ENCODE measurements at places on chromosomes 5 and 9.

GRCh38 chr5:159657298-159657697 is 259.0 kb upstream of the ADRA1B start:
- DNase-seq, result no peak

- no peak for DNase-seq
These were observed 330.0 kb downstream of the ARRDC3 start for GRCh38 chr5:91052977-91053740.

DNA sequence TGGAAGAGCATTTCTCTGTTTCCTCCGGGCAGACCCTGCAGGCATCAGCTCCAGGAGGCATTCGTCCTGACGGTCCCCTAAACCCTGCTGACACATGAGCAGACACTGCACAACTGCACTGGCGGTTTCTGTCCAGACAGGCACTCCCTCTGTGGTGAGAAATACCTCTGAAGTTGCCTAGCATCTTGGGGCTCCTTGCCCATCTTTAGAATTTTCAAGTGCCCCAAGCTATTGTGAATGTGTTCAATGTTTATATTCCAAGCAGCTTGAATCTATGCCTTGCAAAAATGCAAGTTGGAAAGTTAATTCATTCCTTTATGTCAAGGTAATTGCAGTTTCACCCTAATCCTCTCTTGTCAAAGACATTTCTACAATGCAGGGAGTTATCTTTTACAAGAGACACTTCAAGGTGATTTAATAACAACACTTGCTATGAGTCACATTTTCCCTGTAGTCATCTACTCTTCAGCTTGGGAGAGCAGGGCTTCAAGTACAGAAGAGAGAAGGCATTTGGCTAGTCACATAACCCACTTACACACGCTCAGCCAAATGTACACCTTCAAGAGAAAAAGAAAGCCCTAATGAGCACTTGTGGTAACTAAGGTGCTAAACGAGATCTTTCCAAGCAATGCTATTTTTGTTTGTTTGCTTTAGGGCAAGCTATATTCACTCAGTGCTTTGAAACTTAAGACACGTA is 302.5 kb downstream of the MLLT3 start:
- DNase-seq, result no peak

GRCh38 chr9:104118916-104119315 is 24.8 kb downstream of the SMC2 start:
- DNase-seq, result no peak

DNA sequence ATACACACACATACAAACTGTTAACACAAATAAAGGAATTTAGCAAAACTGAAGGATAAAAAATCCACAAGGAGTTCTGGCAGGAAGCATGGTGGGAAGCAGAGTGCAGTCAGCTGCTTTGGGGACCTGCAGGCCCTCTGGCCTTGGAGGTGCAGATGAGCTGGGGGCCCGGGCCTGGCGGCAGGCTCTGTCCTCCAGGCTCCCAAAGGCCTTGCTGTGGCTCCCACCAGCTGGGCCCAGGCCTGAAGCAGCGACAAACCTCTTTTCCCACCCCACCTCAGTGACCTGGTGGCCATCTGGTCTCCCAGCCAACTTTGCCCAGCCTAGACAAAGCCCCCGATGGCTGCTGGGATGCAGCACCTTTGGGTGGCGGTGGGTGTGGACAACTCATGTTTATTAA is 67.8 kb downstream of the GLRA1 start:
- DNase-seq, result no peak

DNA sequence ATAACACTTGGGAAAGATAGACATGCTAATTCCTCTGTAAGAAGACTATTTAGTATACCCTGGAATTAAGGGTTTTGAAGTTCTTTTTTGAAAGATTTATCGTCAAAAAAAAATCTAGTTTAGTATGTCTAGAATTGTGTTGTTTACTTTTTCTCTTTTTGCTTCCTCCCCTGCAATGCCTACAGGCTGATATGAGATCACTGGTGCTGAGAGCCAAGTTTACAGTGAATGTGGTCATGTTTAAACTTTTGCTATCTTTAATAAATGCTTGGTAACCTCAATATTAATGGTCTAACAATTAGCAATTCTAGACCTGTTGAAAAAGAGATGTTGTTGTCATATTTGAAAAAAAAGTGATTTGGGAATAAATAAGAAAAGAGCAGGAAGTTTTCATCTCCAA is 86.1 kb downstream of the CWC27 start:
- DNase-seq, result no peak

GRCh38 chr9:113492343-113493202 is 29.0 kb downstream of the RGS3 start:
- DNase-seq, result no peak

- DNase-seq, result no peak
These were observed 129.4 kb downstream of the FBN2 start for GRCh38 chr5:128408622-128409021.

GRCh38 chr5:64622991-64623390 is 67.3 kb upstream of the SHISAL2B start:
- DNase-seq, result no peak

DNA sequence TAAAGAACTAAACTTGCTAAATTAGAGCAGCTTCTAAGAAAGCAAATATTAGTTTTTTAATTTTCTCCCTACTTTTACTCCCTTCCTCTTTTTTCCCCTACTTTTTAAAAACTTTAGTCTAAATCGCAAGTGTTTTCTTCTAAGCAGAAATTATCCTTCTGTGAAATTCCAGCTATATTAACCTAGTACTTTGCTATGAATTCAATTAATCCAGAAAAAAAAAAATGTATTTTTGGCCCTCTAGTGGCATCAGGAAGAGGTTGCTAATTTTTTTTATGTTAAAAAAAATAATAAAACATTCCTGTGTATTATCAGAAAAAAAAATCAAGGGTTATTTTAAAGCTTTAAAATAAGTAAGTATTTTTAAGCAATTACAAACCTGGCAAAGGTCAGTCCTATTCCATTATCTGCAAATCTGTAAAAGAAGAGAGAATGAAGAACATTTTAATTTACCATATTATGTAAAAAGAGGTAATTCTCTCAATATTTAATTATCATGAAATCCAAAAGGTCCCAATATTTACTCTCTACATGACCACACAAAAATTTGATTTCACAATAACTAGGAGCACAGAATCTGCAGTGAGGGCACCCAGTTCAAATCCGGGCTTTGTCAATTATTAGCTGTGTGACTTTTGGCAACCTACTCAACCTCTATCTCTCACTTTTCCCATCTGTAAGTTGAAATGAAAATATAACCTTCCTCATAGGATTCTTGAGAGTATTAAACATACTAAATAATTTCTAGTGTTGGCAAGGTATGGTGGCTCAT is 52.0 kb downstream of the CEMIP2 start:
- no peak for DNase-seq

DNA sequence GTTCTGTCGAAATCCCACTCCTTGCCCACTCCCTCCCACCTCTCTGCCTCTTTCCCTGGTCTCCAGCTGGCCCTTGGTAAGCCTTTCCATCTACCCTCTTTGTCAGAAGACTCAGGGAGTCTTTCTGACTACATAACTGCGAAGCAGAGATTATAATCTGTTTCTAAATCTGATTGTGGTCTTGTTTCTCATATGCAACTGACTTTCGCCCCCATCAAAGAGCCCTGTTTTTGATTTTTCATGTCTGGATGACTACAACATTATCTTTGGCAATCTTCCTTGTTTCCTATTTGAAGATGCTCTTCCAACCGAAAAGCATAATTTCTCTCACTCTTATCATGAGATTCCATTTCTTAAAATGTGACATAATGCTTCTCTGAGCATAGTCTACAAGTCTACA is 218.2 kb upstream of the ADAMTSL1 start:
- no peak for DNase-seq

DNA sequence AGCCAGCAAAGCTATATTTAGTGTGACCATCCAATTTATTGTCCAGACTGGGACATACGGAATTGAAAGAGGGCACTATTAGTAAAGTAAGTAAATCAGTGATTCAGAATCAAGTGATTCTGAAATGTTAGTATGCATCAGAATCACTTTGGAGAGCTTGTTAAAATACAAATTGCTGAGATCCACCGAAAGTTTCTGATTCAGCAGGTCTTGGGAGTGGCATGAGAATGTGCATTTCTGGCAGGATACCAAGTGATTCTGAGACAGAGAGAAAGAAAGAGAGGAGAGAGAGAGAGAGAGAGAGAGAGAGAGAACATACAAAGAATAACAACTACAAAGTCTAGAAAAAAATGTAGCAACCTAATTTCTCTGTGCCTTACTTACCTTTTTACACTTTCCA is 65.4 kb upstream of the ASTN2 start:
- DNase-seq, result no peak

GRCh38 chr9:117233016-117233415 is 181.8 kb downstream of the ASTN2 start:
- DNase-seq, result no peak

GRCh38 chr9:128913995-128914772 is 6.6 kb upstream of the PHYHD1 start:
- DNase-seq, result no peak

GRCh38 chr9:134721344-134721743 is 79.7 kb downstream of the COL5A1 start:
- no peak for DNase-seq

GRCh38 chr9:94212531-94212930 is 46.6 kb upstream of the ZNF169 start:
- no peak for DNase-seq

- no peak for DNase-seq
These were observed 192.2 kb downstream of the TENT4A start for GRCh38 chr5:6905423-6905822.

GRCh38 chr5:22593592-22593991 is 259.6 kb downstream of the CDH12 start:
- DNase-seq, result no peak
